Osteoblast (primary cell): ENCODE measurements at places on chromosomes 3 and 15. TPM values are rescaled to one million over a fixed set of nuclear protein-coding genes. Genes with fewer than 3 reads are reported as not detected.

DNA sequence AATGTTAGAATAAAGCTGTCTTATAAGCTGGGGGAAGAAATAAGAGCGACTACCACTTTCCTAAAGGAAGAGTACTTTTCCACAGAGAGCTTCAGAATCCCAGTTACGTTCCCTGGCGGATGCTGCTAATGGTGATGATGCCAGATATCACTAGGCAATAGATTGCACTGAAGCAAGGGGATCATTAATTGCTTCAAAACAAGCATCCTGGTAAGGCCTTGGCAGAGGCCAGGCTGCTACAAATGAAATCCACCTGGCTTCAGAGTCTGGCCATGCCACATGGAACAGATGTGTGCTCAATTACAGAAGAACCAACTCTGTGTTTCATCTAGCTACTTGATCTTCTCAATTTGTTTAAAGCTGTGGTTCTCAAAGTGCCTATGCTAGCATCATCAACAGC lies 129.2 kb upstream of the IL12A start:
- peaks cover 20% of the 10 kb centered on the region for H3K4me1 ChIP-seq
- no peak overlapping the region for H3K27ac ChIP-seq
- no peak overlapping the region for H3K4me3 ChIP-seq
- no peak for DNase-seq
- no peaks in the 10 kb centered on the region for H3K27me3 ChIP-seq
- no peaks in the 10 kb centered on the region for H3K36me3 ChIP-seq

DNA sequence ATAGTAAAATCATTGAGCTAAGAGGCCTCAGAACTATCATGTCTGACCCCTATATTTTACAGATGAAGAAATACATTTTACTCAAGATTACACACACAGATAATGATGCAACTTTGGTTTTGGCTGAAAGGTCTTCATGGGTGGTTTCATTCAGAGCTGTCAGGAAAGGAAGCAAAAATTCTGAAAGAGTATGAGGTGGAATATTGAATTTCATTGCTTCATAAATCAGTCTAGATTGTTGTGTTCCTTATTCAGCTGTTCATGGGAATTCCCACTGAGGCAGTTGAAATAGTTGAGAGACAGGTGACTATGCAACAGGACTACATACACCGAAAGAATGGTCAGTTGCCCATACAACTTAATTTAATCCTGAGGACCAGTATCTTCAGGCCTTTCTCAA lies 39.4 kb downstream of the CD200 start:
- no peak overlapping the region for H3K27ac ChIP-seq
- H3K36me3 ChIP-seq = no peaks in the 10 kb centered on the region
- H3K4me3 ChIP-seq = no peak overlapping the region
- peaks cover 8% of the 10 kb centered on the region for H3K27me3 ChIP-seq

- no peaks in the 10 kb centered on the region for H3K27me3 ChIP-seq
- no peak for DNase-seq
- H3K4me3 ChIP-seq = no peak overlapping the region
- no peaks in the 10 kb centered on the region for H3K4me1 ChIP-seq
- no peaks in the 10 kb centered on the region for H3K36me3 ChIP-seq
Measured at GRCh38 chr15:47991357-47991756, 129.4 kb upstream of the SLC24A5 start.

GRCh38 chr3:84082726-84083125 lies 876.1 kb upstream of the CADM2 start:
- H3K4me1 ChIP-seq = no peaks in the 10 kb centered on the region
- H3K27ac ChIP-seq = no peak overlapping the region
- no peaks in the 10 kb centered on the region for H3K27me3 ChIP-seq

DNA sequence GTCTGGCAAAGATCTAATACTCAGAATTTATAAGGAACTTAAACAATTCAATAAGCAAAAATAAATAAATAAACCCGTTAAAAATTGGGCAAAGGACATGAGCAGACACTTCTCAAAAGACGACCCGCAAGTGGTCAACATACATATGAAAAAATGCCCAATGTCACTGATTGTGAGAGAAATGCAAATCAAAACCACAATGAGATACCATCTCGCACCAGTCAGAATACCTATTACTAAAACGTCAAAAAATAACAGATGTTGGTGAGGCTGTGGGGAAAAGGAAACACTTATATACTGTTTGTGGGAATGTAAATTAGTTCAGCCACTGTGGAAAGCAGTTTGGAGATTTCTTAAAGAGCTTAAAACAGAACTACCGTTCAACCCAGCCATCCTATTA lies 188.0 kb upstream of the MRPL3 start:
- no peaks in the 10 kb centered on the region for H3K27me3 ChIP-seq
- H3K36me3 ChIP-seq = no peaks in the 10 kb centered on the region
- no peak overlapping the region for H3K4me3 ChIP-seq
- no peaks in the 10 kb centered on the region for H3K4me1 ChIP-seq
- H3K27ac ChIP-seq = no peak overlapping the region

DNA sequence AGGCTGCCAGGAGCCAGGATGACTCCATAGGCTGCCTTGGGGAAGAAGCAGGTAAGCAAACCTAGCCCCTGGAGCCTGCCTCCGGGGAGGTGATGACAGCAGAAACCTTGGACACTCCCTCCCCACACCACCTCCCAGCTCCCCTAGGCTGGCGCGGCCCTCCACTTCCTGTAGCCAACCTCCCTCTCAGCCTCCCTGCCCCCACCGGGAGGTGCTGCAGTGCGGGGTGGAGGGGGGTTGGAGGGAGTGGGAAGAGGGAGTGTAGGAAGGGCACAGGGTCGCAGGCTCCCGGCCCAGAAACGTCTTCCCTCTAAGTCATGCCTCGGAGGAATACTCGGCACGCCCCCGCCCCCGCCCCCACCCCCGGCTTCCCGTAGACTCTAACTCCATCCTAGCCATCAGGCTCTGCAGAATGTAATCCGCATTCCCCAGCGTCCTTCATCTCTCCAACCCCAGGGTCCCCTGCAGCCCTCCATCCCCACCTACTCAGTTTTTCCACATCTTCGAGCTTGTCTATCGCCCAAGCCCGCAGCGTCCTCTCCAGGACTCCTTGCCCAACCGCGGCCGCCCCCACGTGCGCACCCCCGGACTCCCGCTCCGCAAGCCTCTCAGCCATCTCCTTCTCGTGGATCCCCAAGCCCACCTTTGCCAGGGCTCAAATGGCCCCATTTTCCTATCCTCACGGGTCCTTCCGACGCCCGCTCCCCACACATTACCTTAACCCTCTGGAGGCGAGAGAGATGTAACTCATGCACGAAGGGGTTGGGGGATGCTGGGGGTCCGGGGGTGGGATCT lies 528 bp downstream of the LPCAT4 start:
- H3K36me3 ChIP-seq = peaks cover 13% of the 10 kb centered on the region
- DNase-seq = peak; percentile 90
- H3K27me3 ChIP-seq = no peaks in the 10 kb centered on the region

C3orf80 gene
- 1.2 and 2.2 TPM in 2 replicates for total RNA-seq

FSIP1 gene
- total RNA-seq = 2.1 and 3.6 TPM in 2 replicates

LRRC3B gene
- not detected in 2 replicates for total RNA-seq

MTMR10 gene
- 17.4 and 21.8 TPM in 2 replicates for total RNA-seq
